ENCODE measurements at places on chromosomes 2 and 18.

- no peak for DNase-seq
Observed at GRCh38 chr2:182367401-182367800, 59.4 kb downstream of the PDE1A start.

DNA sequence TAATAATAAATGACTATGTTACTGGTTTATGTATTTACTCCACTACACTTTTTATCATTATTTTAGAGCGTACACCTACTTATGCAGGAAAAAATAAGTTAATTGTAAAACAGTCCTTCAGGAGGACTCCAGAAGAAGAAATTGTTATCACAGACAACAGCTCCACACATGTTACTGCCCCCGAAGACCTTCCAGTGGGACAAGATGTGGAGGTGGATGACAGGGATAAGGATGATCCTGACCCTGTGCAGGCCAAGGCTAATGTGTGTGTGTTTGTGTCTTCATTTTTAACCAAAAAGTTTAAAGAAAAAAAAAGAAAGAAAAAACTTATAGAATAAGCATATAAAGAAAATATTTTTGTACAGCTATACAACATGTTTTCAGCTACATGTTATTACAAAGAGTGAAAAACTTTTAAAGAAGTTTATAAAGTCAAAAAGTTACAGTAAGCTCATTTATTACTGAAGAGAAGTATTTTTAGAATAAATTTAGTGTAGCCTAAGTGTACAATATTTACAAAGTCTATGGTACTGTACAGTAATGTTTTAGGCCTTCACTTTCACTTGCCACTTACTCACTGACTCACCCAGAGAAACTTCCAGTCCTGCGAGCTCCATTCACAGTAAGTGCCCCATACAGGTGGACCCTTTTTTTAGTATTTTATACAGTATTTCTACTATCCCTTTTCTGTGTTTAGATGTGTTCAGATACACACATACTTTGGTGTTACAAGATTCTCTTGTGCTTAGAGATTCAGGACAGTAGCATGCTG, 7.5 kb downstream of the TGFBRAP1 start:
- DNase-seq: no peak

GRCh38 chr2:15378148-15378908, 182.8 kb downstream of the NBAS start:
- peak; percentile 45 for DNase-seq

GRCh38 chr2:70248181-70248847, at the start of gene TIA1:
TIA1 (minus strand) TSS chr2:70248628; CDS start chr2:70248430, 198 bp downstream.
- DNase-seq: peak; percentile 98

GRCh38 chr2:24491542-24492420, 727 bp downstream of the NCOA1 start:
- DNase-seq: peak; percentile 44

- DNase-seq: no peak
Observed at GRCh38 chr2:85783796-85784195, 30.0 kb downstream of the ATOH8 start.

DNA sequence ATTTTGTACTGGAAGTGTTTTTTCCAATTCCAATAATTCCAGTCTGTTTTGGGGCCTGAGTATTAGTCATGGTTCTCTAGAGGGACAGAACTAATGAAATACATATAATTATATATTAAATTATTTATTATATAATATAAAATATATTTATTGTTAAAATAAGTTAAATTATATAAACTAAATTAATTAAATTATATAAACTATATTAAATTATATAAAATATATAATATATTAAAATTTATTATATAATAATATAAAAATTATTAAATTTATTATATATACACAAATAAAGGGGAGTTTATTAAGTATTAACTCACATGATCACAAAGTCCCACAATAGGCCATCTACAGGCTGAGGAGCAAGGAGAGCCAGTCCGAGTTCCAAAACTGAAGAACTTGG, 253.4 kb upstream of the NETO1 start:
- no peak for DNase-seq

DNA sequence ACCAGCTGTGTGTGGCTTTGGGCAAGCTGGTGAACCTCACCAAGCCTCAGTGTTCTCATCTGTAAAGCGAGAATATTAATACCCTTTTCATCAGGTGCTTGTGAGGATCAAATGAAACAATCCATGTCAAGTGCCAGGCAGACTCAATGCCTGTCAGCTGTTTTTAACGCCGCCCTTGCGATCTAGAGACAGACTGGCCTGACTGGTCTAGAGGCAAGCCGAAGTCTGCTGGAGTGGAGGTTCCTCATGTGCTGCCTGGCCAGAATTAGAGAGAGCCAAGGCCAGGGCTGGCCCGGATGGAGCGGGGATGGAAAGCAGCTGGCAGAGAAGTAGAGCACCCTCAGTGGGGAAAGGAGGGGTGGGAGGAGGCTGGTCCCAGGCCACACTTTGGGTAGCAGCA, 74.5 kb upstream of the B3GNT7 start:
- no peak for DNase-seq

GRCh38 chr18:2587788-2588187, 16.4 kb downstream of the NDC80 start:
- no peak for DNase-seq

DNA sequence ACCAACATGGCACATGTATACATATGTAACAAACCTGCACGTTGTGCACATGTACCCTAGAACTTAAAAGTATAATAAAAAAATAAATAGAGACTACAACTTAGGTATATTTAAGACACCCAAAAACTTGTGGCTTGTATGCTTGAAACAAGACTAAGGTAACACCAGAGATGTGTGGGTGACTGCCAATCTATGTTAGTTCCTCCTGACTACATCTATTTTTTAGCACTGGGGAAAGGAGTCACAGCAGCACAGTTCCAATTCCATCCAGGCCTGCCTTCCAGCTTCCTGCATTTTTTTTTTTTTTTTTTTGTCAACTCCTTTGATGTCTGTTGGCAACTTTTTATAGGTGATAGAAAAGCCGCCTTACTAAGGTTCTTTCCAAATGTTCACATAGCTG, 18.2 kb downstream of the C2orf69 start:
- no peak for DNase-seq

- no peak for DNase-seq
Observed at GRCh38 chr2:226185616-226186211, 613.9 kb downstream of the IRS1 start.

- peak; percentile 71 for DNase-seq
Observed at GRCh38 chr2:102442967-102443828, 20.2 kb downstream of the IL18RAP start.

- no peak for DNase-seq
Observed at GRCh38 chr18:69752737-69753380, 194.8 kb downstream of the CD226 start.

DNA sequence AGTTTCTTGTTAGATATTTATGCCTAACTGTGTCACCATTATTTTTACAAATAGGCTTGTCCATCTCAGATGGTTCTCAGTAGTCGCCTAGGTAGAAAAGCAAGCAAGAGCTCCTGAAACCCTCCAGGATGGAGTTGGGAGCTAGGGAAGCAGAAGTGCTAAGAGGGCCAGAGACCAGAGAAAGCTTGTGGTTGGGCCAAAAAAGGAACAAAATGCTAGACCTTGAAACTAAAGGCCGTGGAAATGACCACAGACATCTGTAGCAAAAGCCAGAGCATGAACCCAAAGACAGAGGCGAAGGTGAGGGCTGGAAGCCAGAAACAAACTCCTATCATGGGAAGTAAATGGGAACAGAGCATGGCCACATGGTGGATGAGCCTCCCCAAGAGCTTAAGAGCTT, 29.9 kb upstream of the RMDN2 start:
- no peak for DNase-seq

DNA sequence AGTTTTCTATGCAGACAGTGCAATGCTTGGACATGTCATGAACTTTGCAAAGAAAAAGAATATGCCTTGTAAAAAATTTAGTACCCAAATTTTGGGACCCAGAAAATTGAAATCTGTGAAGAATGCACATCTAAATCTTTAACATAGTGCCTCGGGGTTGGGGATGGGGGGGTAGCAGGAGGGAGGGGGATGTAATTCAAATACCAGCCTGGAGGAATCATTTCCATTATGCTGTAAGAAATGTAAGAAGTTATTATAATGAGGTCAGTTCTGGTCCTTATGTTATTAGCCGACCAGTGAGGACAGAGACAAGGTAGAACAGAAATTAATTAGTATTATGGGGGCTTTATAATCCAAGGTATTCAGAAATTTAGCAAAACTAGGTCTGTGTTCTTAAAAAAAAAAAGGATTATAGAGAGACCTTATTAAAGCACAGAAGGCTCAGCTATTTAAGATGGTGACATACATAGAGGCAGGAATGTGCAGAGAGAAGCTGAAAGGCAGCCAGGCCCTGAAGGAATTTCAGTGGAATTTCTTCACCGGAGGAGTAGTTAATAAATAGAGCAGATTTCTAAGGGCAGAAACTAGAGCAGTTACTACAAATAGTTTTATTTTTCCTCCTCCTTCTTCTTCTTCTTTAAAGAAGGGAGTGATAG, 89.0 kb upstream of the RBMS1 start:
- no peak for DNase-seq

DNA sequence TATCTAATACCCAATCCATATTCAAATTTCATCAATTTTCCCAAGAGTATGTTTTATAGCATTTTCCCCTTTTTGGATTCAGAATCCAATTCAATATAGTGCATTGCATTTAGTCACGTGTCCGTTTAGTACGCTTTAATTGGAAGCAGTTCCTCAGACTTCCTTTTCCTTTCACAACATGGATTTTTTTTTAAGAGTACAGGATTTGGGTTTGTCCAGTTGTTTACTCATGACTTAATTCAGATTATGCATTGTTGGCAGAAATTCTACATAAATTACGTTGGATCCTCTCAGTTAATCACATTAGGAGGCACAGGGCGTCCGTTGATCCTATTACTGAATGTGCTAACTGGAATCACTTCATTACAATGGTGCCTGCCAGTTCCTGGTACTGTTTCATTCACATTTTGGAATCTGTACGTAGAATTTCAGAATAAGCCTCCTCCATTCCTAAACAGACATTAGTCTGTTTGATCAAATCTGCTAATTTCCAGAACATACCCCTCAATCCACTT, 70.0 kb upstream of the ATIC start:
- no peak for DNase-seq

GRCh38 chr2:25050128-25050527, 8.3 kb downstream of the EFR3B start:
- DNase-seq: no peak

- no peak for DNase-seq
Observed at GRCh38 chr18:8584798-8585197, 24.4 kb upstream of the RAB12 start.

DNA sequence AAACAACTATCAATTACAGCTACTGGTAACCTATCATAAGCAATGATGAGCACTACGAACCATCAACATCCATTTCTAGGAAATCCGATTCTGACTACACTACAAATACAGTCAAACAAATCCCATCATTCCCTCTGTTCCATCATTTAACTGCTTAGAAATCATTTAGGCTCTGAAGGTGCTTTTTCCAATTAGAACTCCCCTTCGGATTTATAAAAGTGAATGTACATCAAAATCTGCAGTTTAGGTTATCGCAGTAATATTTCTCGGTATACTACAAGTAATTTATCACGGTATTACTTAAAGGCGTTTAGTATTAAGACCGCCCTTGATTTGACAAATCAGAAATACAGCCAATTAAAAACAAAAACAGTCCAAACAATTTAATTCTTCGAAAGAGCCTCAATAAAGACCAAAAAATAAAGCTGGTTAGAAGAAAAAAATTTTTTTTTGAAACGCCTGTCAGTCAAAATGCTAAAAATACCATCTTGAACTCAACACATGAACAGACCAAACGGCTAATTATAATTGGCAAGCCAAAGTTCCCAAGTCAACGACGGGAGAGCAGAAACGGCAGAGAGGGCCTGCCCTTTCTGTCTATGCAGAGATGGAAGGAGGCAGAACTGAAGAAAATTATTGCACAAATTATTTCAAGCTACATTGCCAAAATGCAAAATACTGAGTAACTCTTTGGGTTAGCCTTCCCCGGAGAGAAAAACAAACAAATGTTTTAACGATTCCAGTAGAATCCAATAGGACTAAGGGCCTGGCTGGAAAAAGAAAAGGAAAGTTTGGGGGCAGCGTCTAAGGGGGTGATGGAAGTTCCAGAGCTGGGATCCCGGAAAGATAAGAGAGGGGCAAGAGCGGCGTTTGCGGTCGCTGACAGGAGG, 1.2 kb downstream of the VPS54 start:
- peak; percentile 36 for DNase-seq

DNA sequence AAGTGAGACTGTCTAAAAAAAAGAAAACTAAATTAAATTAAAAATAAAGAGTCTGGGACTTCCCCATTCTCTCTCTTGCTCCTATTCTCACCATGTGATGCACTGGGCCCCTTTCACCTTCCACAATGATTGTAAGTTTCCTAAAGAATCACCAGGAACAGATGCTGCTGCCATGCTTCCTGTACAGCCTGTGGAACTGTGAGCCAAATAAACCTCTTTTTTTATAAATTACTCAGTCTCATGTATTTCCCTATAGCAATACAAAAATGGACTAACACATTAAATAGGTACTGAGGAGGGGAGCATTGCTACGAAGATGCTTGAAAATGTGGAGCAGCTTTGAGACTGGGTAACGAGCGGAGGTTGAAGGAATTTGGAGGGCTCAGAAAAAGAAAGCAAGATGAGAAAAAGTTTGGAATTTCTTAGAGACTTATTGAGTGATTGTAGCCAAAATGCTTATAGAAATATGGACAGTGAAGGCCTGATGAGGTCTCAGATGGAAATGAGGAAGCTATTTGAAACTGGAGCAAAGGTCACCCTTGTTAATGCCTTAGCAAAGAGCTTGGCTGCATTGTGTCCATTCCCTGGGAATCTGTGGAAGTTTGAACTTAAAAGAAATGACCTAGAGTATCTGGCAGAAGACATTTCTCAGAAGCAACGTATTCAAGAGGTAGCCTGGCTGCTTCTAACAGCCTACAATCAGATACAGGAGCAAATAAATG, 128.7 kb downstream of the EIPR1 start:
- DNase-seq: no peak

DNA sequence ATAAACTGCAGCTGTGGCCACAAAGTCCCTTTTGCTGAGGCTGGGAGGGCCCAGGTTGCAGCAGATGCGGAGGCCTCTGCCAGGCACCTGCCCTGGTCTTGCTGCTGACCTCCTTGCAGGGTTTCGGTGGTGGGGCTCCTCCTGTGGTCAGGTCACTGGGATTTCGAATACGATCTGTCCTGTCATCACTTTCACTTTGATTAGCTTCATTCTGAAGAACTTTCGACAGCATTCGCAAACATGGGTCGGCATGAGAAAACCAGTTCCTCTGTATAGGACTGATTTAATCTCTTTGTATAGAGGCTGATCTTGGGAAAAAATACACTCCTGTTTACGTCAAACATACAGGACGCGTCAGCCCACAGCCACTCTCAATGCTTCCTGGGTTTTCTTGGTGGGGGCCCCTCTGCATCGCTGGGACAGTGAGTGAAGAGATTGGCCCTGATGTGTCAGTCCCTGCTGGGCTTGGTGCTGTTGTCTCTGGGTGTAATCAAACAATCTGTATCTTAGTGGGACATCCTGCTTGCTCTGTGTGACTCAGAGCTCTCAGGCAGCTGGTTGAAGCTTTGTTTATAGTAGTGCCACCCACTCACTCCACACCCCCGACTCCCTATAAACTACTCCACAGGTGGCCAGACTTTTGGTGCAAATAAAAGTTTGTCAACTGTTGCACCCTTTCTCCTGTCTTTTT, 209.4 kb upstream of the CXCR4 start:
- peak; percentile 86 for DNase-seq

Data from activated CD4-positive, alpha-beta T cell treated with anti-CD3 and anti-CD28 coated beads, Interleukin-2, Interleukin-4, amounts not matched to agents 100 ng/mL and 50 ng/mL, durations not matched to agents 16 hours and 8 hours (primary cell).